ENCODE measurements at places on chromosomes 7 and 10.
A peak's percentile ranks its signal among the peaks of the same experiment; 100 is the strongest.

GRCh38 chr7:81516898-81517297 is 252.9 kb downstream of the HGF start:
- no peak for DNase-seq

DNA sequence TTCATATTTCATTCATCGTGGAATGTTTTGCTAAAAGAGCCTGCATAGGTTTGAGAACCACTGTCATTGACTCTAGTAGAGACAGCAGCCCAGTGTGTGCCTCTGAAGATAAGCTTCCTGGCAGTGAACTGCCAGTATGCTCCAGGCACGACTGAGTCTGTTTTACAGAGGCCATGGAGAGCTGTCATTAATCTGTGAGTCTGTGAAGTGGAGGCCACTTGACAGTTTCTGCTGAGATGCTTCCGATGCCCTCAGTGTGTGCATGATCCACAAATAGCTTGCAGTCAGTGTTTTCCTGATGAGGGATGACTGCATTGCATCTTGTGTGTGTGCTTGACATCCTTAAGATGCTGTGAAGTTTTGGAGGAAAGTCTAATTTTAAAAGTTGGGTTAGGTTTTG is 162.2 kb downstream of the PFKFB3 start:
- DNase-seq = no peak

- no peak for DNase-seq
Observed at GRCh38 chr10:18689498-18689897, 30.3 kb downstream of the ARL5B start.

DNA sequence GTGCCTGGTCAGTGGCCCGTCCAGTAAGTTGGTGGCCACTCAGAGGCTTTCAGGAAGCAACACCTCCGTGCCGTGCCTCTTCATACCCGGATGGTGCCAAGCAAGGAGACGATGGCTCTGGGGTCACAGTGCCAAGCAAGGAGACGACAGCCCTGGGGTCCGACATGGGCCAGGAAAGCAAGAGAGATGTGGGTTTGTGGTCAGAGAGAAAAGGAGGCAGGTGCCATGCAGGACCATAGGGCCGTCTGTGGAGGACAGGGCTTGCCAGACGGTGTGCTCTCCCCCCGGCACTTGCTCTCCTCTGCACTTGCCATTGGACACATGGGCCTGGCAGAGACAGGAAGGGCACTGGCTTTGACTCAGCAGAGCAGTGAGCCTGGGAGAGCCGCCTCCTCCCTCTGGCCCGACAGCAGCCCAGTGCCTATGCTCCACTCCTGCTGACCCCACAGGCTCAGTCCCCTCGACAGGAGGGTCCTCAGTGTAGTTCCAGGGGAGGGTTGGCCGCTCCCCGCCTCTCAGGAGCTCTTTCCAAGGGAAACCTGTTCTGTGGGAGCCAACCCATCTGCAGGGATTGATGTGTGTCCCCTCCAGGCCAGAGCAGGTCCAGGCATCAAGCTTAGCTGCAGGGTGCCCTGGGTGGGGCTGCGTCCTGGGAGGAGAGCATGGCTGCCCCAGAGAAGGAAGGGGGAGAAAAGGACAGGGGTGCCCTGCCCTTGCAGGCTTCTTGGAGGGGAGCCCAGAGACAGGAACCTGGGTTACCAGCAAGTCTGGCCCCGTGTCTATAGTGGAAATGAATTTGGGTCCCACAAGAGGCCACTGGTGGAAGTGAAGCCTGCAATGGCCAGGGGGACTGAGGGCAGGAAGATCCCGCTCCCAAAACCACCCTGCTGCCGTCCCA is 7.6 kb upstream of the CALML5 start:
- DNase-seq = no peak

DNA sequence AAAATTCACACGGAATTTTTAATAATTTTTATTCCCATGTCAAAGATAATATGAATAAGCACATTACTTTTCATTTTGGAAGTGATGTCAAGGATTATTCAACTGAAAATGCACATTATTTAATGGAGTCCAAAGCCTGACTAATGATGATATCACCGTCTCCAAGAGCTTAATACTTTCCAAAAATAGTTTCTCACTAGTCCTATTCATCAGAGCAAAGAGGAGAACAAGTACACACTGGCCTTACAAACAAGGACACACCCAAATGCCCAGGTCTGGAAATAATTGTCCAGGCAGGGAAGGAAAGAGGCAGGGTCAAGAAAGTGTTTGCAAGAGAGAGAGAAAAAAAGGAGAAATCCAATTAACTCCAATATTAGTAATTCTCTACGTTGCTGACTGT is 216.8 kb upstream of the CCDC6 start:
- no peak for DNase-seq

DNA sequence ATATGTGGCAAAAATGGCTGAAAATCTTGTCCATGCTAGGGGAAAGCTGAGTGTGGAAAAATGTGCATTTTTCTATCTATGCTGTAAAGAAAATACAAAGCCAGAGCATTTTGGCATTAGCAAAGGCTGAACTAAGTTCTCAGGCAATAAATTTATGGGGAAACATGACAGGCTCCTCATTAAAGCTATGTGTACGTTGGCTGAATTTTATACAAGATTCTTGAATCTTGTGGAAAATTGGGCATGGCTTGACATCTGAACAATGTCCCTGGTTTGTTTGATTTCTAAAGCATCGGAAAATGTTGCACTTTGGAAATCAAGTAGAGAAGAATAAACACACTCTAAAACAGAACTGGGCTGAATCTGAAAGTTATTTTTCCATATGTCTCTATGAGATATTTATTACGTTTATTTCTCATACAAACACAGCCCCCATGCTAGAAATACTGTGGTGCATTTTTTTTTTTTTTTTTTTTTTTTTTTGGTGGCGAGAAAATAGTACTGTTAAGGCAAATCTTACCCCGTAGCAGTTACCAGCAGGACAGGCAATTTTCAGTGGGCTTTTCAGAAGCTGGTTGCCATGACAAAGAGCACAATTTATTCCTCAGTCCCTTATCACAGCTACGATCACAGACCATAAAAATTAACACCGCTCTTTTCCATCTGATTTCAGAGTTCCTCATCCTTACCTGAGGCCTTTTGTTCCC is 16.9 kb downstream of the CPA1 start:
- no peak for DNase-seq

- DNase-seq = no peak
Observed at GRCh38 chr10:47060993-47061500, 149.8 kb downstream of the PTPN20 start.

DNA sequence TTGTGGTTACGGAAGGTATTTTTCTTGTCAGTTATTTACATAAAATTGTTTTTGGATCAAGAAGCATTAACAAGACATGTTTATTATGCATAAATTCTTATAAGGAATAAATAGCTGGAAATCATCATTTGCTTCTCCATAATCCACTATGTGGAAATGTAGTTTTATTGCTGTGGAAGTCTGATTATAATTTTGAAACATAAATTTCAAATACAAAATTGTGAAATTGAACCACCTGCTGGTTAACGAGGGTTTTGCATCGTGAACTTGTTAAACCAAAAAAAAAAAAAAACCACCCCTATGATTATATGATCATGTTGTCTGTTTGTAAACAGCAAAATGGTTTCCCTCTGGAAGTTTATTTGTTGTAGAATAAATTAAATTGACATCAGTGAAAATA is 25.9 kb downstream of the ABRAXAS2 start:
- peak; percentile 26 for DNase-seq

- no peak for DNase-seq
Observed at GRCh38 chr7:118372530-118372929, 148.0 kb downstream of the ANKRD7 start.

- DNase-seq = no peak
Observed at GRCh38 chr7:140067052-140067451, 4.3 kb upstream of the PARP12 start.

DNA sequence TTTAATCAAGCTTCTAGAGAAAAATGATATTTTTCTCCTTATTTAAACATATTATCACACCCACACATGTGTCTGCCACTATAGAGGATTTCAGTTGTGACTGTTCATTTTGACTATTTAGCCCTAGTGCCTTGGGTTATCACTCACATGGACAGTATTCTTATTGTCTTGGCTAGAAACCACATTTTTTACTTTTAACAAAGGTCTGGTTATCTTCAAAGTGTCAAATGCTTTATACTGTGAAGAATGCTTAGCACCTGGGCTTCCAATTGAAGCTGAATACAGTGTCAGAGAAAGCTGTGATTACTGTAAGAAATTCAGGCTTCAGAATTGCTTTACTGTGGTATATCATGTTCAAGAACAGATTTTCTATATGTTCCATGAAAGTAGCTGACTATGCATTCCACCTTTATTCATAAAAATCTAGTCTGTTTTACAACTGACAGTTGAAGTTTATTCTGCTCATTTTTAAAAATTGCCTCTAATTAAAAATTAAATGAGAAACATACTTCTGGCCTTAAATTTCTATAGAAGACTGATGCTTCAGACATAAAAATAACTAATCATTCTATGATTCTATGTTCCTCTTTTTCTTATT is 278.6 kb downstream of the SEMA3D start:
- no peak for DNase-seq

Data from GM10248 (cell line).